Omental fat pad (tissue), 4 donors: ENCODE measurements at places on chromosomes 1 and 21. TPM values are rescaled to one million over a fixed set of nuclear protein-coding genes. Genes with fewer than 3 reads are reported as not detected.

DNA sequence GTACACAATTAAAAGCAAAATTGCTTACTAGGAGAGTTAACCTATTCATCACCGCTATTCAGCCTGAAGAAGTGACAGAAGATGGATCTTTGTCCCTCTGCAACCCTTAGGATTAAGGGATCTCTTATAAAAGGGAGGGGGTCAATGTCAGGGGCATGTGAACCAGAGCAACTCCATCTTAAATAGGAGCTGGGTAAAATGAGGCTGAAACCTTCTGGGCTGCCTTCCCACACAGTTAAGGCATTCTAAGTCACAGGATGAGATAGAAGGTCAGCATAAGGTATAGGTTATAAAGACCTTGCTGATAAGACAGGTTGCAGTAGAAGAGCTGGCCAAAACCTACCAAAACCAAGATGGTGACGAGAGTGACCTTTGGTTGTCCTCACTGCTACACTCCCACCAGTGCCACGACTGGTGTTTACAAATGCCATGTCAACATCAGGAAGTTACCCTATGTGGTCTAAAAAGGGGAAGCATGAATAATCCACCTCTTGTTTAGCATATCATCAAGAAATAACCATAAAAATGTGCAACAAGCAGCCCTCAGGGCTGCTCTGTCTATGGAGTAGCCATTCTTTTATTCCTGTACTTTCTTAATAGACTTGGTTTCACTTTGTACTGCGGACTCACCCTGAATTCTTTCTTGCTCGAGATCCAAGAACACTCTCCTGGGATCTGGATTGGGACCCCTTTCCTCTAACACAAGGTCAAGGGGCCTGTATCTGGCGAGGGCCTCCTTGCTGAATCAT is 35.3 kb upstream of the NEK2 start:
- DNase-seq = no peak

DNA sequence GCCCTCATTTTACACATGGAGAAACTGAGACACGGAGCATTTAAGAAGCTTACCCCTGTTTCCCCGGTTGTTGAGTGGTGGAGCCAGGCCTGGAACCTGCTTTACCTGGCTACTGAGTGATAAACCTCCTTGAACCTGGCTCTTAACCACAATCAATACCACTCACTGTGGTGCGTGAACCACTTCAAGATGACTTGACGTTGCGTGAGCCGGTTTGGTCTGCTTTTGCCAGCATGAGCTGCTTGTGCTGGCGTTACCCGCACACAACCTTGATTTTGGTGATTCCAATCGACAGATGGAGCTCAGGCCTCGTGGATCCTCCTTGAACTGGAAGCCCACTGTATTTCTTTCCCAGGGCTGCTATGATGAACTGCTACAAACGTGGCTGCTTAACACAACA is 6.1 kb upstream of the TINAGL1 start:
- no peak for DNase-seq

- DNase-seq = no peak
Measured at GRCh38 chr1:119083479-119083878, 57.0 kb downstream of the WARS2 start.

DNA sequence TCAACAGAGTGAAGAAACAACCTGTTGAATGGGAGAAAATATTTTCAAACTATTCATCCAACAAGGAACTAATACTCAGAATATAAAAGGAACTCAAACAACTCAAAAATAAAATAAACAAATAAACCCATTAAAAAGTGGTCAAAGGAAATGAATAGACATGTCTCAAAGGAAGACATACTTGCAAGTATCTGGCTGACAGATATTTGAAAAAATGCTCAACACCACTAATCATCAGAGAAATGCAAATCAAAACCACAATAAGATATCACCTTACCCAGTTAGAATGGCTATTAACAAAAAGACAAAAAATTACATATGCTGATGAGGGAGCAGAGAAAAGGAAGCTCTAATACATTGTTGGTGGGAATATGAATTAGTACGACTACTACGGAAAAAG is 38.2 kb downstream of the TNFSF4 start:
- no peak for DNase-seq

DNA sequence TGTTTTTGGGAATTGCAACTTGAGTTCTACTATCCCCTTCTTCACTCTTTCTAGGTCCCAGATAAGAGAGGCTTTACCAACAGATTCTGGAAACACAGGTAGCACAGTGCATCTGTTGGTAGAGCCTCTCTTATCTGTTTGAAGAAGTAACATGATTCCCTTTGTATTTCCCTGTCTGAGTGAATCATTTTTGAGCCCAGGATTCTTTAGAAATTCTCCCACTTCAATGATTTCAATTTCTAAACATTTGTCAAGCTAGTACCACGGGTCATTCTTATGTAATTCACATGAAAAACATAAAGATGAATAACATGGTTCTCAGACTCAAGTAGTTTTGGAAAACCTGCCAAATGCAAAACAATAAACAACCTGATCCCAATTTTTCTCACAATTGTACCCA is 72.0 kb upstream of the DUSP10 start:
- DNase-seq = no peak

DNA sequence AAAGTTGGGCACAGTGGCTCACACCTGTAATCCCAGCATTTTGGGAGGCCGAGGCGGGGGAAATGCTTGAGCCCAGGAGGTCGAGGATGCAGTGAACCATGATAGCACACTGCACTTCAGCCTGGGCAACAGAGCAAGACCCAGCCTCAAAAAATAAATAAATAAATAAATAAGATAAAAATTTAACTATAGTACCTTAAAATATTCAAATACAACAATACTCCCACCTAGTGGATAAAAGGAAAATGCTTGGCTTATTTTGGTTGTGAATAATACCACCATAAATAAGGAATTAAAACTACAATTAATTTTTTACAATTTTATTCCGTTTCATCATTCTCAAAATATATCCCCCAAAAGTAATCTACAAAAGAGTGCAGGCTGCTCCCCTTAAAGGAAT is 8.1 kb downstream of the PSMG1 start:
- DNase-seq = no peak

DNA sequence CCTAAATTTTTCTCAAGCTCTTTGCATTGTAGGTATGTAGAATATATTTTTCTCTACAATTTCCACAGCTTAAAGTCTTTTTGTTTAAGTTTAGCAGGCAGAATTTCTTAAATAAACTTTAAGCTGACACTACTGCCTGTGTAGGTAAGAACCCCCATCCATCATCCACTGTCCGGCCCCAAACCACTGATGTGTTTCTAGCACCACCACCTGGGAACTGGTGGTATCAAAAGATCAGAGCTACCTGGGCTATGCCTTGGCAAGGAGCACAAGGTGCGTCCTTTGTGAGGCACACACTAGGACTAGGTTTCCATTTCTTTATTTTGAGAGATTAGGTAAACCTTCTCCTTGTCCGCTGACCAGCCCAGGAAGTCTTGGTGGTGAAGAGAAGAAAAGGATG is 10.5 kb upstream of the LELP1 start:
- DNase-seq = no peak

DNA sequence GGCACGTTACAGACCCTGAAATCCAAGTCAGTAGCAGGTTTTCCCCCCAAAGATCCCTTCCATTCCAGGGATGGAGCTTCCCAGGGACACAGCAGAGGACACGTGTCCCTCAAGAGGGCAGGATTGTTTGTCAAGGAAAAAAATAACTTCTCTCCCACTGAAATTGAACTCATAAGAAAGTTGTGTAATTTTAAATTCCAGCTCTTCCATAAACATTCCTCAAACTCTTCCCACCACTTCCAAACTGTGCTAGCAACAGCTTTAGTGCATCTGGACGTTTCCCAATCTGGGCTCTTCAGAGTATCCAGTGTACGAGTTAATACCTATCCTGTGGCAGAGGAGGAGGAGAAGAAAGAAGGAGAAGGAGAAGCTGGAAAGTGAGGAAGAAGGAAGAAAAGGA is 79.6 kb downstream of the PSMG1 start:
- DNase-seq = no peak

- DNase-seq = no peak
Measured at GRCh38 chr1:214259353-214259977, 21.5 kb upstream of the SMYD2 start.

GRCh38 chr1:147267711-147268110 is 25.2 kb downstream of the CHD1L start:
- no peak for DNase-seq

- DNase-seq = no peak
Measured at GRCh38 chr1:55064071-55064581, 24.8 kb downstream of the PCSK9 start.

DNA sequence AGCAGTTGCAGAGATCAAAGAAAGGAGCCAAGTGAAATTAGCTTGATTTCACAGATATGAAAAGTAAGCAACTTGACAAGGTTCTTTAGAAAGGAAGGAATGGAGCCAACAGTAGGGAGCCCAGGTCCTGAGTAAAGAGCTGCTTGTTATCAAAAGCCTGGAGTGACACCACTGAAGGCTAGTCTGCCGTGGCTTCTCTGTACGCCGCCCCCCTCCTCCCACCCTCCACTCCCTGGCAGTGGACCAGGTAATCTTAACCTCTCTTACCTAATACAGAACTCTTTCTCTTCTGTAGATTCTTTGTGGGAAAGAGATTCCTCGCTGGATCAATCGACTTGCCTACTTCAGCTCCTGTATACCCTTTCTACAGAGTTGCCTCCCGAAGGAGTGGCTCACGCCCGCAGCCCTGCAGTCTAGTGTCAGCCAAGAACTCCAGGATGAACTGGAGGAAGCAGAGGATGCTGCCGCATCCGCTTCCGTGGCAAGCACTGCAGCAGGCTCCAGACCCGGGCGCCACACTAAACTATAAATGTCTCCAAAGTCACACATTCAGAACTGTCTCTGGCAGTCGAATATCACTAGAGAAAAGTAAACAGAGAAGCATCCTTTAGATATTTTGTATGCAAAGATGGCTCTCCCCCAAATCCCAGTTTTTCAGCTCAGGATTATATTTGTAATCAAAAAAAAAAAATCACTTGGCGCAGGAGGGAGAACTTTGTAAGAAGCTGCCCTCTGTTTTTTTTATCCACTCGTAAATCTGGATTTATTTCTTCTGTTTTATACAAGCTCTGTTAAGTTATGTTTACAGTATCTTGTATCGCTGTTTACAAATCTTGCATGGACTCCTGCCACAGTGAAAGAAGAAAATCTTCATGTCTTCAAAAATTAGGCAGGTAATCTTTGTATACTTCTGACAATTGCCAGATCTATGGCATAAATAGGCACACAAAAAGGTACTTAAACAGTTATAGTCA is 52.6 kb downstream of the DESI2 start:
- DNase-seq = no peak

GRCh38 chr1:200342511-200343311 is 67.1 kb downstream of the ZNF281 start:
- DNase-seq = no peak

DNA sequence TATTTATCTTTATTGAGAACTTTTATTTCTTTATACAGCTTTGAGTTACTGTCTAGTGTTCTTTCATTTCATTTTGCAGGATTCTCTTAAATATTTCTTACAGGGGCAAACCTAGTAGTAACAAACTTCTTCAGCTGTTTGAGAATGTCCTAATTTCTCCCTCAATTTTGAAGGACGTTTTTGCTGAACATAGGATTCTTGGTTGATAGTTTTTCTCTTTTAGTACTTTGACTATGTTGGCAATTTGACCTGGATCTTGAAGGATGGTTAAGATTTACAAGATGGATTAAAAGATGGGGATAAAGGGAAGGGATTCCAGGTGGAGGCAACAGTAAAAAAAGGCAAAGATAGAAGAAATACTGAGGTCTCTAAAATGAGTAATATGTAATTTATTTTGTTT is 38.9 kb downstream of the XPR1 start:
- DNase-seq = no peak

GRCh38 chr1:59046134-59046533 is 250.8 kb upstream of the FGGY start:
- DNase-seq = no peak

DNA sequence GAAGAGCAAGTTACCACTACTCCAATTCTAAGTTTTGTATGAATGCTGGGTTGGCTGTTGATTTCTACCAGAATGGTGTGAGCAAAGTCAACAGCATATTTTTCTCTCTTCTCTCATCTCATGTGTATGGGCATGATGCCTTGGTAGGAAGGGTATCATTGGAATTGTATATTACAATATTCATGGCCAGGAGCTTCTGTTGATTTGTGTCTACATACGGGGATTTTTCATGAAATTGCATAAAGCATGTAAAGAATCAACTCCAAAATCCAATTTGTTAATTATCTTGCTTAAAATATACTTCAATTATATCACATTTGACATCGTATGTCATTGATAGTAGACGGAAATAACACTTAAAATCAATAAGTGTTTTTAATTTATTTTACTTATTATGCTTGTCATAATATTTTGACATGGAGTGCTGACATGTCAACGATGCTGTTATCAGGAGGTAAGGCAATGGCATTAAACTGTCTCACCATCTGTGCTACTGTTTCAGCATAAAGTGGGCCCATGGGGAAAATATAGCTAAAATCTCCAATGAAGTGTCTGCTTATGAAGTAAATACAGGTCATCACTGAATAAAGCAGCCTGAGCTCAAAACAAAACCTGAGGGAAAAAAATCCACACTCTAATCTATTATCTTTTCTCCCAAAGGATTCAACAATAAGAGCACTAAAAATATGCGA is 142.2 kb upstream of the NBPF11 start:
- DNase-seq = no peak

DNA sequence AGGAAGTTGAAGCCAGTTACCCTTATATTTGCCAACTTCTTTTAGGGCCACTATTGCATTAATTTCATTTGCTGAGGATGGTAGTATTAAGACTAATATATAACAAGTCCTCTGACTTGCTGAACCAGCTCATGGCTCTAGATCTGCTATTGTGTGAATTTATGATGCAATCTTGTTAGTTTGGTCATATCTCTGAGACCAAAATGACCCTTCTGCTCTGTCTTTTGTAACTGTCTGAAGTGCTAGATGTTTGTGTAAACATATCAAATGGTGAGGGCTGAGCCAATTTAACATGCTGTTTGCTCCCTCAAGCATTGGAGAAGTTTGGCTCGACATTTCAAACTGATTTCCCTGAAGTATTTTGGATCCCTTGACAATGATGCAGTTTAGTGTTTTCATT is 106.9 kb upstream of the PTGFR start:
- no peak for DNase-seq

The SHISAL2A gene
- total RNA-seq = not detected

The LRRN2 gene
- total RNA-seq = 6.4 TPM

The SLAMF8 gene
- 9.9 TPM for total RNA-seq

The GPN2 gene
- 9.4 TPM for total RNA-seq
